ENCODE measurements at places on chromosomes 11 and 22.
A peak's percentile ranks its signal among the peaks of the same experiment; 100 is the strongest.

DNA sequence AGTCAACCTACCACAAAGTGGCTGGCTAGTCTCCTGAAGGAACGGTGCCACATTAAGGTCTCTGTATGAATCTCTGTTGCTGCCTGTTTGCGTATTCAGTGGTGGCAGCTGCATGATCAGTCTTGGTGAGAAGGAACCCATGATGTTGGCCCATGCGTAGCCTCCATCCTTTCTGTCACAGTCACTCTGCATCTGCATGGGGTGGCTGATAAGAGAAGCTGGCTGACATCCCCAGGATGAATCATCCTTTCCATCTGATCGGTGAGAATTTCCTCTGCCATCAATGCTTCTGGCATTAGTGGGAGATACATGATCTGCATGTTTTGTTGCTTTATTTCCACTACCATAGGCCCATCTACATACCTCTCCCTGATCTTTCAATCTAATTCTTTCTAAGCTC is 199.0 kb upstream of the NECTIN1 start:
- DNase-seq = no peak

DNA sequence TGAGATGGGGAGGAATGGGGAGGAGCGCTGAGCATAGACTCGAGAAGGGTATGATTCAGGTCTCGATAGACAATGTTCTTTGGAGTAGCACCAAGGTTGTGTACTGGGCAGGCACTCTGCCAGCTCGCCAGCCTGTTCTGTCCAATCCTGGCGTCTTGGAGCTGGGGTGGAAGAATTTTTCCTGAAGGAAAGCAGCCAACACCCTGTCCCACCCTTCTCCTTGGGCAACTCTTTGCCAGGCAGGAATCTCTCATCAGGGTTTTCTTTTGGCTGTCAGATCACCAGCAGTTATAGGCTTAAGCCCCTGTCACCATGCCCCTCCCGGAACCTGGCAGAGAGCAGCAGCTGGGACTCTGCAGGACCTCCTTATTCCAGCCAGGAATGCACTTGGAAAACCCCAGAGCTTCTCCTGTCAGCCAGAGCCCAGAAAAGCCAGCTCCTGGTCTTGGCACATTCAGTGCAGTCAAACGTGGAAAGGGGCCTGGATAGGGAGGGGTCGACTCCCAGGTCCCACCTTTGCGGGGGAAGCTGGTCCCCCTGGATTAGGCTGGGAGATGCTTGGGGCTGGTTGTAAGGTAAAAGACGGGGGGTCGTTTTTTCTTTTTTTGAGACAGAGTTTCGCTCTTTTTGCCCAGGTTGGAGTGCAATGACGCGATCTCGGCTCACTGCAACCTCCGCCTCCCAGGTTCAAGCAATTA is 14.4 kb upstream of the SPTBN2 start:
- DNase-seq = no peak

DNA sequence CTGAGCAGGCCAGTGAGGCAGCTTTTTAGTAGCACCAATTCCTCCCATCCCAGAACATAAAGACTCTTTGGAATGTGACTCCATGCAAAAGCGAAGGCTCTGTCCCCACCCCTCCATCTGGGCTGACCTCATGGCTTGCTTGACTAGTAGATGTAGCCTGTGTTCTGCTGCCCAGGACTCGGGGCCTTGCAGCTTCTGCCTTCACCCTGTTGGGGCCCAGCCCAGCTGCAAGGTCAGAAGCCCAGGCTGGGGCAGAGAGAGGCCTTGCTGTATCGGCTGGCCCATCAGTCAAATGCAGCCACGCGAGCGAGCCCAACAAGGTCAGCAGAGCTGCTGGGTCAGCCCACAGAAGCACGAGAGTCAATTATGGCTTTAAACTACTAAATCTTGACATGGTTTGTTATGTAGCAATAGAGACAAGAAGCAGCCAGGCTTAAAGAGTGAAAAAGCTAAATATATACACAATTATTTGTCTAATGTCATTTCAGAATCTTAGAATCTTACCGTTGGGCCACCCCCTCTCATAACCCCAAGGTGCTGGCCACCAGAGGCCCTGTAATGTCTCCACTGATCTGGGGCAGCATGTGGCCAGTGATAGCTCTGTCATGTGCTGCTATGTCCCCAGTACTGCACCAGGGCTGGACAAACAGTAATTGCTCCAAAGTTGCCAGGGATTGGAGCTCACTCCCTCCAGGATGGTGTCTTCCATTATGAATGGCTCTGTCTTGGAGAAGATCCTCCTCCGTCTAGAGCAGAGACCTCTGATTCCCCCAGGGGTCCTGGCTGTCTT is 10.4 kb upstream of the WNT11 start:
- DNase-seq = no peak

DNA sequence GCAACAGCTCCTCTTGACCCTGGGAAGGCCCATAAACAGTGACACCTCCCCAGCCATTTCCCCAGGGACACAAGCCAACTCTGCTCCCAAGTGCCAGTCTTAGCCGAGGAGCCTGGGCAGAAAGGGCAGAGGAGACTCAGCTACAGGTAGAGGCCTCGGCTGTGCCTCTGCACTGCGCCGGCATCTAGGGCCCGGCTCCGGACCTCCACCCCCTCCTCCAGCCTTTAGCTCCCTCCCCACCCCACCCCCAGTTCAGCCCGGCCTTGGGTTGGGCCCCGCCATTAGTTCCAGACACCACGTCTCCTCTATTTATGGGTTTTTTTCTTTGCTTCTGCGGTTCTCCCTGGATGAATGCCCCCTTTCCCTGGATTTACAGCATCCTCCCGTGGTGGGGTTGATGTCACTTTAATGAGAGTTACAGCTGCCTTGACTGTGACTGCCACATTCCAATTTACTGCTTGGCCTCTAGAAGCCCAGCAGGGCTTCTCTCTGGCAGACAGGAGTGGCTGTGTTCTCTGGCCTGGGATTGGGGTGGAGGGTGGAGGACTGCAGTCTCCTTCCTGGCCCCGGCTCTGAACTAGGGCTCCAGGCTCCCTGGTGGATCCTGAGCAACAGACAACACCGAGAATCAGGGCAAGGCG is 13.5 kb upstream of the OAF start:
- no peak for DNase-seq

DNA sequence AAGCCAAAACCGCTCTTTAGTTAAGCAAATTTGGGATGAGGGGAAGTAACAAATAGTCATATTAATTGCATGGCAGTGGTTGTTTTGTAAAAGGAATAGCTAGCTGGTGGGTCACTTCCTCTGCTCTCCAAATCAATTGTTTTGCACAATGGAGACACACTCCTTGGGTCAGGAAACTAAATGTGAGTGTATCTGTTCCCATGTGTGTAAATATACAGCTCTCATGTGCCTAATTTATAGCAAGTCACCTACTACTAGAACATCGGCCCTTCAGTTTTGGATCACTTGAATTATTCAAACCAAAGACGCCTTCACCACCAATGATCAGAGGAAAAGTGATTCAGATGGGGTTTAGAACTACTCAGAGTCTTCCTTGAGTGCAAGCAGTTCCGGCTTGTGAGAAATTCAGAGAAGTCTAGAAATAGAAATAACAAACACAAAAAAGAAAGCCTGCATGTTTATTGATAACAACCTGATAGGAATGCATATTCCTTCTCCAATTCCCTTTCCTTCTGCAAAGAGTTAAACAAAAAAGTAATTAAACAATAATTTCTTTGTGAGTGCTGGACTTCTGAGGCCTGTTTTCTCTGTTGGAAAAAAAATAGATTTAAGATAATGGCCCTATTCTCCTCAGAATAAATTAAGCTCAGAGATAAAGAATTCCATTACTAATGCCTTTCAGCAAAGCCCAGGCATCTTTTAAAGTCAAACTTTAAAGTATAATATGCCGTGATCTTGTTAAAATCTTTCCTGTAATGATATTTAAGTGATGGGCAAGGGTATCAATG is 100.4 kb downstream of the KIRREL3 start:
- no peak for DNase-seq

- DNase-seq = no peak
Observed at GRCh38 chr22:40198733-40199132, 21.0 kb downstream of the TNRC6B start.

- no peak for DNase-seq
Observed at GRCh38 chr11:7204778-7205177, 46.9 kb upstream of the SYT9 start.

- no peak for DNase-seq
Observed at GRCh38 chr11:109745996-109746625, 324.1 kb downstream of the C11orf87 start.

DNA sequence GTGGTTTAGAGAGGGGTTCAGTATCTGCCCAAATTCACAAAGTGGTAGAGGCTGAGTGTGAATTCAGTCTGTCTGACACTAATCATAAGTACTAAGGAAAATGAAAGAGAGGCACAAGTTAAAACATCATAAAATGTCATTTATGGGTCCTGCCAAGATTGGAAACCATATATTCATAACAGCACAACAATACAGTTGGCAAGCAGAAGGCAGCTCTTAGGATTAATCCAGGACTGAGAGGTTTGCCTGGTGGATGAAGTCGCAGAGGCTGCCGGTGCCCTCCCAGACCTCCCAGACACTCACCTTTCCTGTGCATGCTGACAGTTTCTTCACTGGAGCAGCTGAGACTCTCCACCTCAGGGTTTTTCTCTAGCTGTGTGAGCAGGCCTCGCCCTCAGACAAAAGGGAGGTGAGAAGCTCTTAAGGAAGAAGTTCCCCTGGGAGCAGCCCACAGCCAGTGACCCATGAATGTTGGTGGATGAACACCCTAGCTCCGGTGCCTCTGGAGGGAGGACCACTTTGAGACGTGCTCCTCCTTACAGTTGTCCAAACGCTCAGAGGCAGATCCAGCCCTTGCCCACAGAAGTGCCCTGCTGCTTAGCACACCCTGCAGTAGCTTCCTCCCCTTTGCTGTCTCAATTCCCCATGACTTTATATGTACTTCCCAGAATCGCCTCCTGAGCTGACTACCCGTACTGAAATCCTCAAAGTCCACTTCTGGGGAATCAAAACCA is 43.7 kb downstream of the MAML2 start:
- DNase-seq = no peak

GRCh38 chr11:35689081-35689996 is 26.8 kb downstream of the TRIM44 start:
- DNase-seq = no peak

GRCh38 chr11:114302663-114303062 is 6.5 kb downstream of the NNMT start:
- no peak for DNase-seq

- no peak for DNase-seq
Observed at GRCh38 chr11:30605036-30605605, 19.0 kb upstream of the MPPED2 start.

DNA sequence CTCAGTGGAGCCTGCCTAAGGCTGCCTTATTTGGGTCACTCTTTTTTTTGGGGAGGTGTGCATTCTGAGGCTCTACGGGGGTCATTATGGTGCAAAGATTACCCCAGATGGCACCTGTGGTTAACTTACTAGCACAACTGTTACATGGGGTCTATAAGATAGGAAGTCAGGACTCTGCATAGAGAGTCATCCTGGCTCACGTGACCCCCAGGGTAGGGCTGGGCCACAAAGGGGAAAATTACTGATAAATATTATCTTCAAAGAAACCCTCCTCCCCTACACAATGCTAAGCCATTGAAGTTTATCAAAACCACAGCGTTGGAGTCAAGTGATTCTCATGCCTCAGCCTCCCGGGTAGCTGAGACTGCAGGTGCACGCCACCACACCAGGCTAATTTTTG is 397.1 kb downstream of the MN1 start:
- no peak for DNase-seq

DNA sequence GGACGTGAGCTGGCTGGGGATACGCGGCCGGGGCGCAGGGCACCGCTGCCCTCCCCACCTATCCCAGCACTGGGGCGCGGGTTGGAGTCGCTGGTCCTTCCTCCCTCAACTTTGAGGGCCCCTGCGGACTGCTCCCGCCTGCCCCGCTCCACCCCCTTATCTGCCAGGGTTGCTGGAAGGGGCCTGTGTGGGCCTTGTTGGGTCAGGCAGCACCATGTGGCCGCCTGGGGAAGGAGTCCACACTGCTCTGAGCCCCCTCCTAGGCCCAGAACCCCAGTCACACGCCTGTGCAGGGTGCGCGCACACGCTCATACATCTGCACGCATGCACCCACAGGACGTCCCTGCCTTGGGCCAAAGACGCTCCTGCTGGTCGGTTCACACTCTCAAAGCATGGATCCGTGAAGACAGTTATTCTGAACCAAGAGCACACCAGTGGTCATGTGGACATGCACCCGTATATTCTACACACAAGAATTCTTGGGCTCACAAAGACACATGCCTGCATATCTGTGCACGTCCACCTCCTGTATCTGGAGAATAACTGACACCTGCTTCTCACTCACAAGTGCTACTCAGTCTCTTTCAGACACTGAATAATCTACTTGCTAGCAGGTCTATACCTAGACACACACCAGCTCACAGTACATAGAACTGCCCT is 710 bp downstream of the TUB start:
- peak; percentile 29 for DNase-seq

GRCh38 chr11:26229981-26230380 is 101.9 kb upstream of the ANO3 start:
- DNase-seq = no peak

DNA sequence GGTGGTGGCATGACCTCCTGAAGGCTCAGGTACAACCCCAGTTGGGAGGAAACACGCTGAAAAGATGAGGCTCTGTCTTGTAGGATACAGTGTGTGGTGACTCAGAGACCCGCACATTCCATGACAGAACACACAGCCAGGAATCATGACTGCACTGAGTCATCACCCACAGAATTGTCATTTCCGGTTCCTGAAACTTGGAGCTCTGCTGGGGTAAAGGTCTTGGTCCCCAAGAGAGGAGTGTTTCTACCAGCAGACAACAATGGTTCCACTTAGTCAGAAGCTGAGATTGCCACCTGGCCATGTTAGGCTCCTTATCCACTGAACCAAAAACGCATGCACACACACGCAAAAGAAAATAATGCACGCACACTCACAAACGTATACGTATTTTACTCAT is 31.5 kb upstream of the CYB5R3 start:
- no peak for DNase-seq

DNA sequence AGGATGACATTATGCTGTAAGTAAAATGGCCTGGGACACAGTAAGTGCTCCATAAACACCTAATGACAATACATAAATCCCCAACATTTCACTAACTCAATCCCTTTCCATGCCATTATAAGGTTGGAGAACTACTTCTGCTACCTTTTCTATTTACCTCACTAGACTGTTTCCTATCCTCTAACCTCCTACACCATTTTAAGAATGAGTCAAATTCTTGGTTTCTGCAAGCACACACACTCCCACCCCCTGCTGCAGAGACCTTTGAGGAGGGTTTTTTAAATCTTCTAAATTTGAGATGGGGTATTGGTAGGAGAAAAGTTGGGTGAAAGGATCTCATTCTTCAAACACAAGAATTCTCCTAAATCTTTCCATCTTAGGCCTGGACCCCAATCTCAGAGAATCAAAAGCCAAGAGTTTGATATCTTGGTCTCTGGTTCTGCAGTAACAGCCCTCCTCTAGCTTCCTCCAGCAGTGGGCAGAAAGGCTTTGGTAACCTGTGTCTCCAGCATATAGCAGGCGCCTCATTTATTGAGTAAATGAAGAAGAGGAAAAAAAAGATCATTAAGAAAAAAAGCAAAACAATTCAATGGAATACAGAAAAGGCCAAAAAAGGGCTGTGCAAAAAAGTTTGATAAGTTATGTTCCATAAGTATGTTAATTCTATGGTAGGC is 42.3 kb downstream of the SYTL2 start:
- DNase-seq = no peak

Measured in NCI-H526 treated with DMSO at 0.1 percent for 48 hours (cell line).